ENCODE measurements at places on chromosomes 5 and 9.

GRCh38 chr5:52579391-52579790, 208.3 kb upstream of the ITGA1 start:
- DNase-seq, result no peak

GRCh38 chr5:133444711-133445110, 167.6 kb downstream of the FSTL4 start:
- DNase-seq, result no peak

DNA sequence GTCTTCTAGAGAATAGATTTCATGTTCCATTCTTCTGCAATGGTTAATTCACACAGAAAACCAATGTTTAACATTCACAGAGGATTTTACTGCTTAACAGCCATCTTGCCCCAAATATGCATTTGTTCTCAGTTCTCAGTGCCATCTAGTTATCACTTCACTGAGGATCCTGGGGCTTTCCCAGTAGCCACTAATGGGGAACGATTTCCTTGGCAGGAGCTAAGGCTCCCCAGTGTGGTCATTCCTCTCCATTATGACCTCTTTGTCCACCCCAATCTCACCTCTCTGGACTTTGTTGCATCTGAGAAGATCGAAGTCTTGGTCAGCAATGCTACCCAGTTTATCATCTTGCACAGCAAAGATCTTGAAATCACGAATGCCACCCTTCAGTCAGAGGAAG, 3.4 kb downstream of the ERAP2 start:
- DNase-seq, result no peak

- DNase-seq, result no peak
Observed at GRCh38 chr9:134348404-134349155, 22.3 kb downstream of the RXRA start.

DNA sequence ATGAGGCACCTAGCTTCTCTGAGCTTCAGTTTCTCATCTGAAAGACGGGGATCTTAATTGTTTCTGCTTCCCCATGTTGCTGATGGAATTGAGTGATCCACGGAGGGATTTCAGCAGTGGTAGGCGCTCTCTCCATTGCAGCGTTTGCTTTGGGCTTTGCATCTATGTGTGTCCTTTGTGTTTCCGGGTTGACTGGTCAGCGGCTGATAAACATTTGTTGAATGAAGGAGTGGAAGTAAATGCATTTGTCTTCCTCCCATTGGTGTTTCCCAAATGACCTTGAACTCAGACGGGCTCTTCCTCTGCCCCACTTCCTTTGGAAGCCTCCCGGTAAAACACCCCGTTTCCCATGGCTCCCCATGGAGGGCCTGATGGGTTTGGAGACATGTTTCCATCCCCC, 117.2 kb downstream of the GAPVD1 start:
- no peak for DNase-seq

DNA sequence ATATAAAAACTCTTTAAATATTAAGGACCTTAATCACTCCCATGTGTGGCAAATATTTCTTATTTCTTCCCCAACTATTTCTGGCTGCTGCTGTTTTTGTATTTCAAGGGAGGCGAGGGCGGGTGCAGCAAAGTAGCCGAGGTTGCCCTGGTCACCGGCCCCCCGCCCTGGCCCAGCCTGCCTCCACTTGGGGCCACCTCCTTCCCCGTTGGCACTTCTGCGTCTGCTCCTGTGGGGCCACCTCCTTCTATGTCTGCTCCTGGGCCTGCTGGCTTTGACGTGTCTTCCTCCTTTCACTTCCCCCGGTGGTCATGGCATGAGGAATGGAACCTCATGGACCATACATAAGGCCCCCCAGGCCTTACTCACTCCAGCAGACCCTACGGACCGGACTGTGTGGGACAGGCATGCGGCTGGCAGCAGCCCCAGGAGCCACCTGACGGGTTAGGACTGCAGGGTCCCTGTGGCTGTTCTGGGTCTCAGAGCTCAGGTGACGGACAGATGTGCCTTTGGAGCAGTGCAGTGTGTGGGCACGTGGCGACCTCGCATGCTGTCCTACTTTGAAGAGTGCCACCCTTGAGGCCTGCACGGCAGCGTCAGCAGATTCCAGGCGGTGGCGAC, 5.8 kb upstream of the ENTPD8 start:
- DNase-seq, result no peak

- no peak for DNase-seq
Observed at GRCh38 chr5:133853646-133854365, 114.6 kb downstream of the C5orf15 start.

DNA sequence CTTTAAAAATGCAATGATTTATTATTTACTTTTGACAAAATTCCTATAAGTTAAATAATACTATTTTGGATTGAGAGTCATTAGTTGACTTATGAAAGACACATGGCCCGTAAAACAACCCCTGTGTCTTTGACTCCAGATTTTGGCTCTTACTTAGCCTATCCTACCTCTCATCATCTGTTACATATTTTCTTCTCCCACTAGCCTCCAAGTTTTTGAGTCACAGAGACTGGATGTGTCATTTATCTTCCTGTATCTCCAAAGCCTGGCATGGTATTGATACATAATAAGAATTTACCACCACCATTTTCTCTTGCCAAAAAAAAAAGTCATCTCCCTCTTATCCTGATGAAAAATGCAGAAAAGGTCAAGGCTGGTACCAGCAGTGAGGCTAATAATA, 99.9 kb downstream of the GABRB2 start:
- no peak for DNase-seq

DNA sequence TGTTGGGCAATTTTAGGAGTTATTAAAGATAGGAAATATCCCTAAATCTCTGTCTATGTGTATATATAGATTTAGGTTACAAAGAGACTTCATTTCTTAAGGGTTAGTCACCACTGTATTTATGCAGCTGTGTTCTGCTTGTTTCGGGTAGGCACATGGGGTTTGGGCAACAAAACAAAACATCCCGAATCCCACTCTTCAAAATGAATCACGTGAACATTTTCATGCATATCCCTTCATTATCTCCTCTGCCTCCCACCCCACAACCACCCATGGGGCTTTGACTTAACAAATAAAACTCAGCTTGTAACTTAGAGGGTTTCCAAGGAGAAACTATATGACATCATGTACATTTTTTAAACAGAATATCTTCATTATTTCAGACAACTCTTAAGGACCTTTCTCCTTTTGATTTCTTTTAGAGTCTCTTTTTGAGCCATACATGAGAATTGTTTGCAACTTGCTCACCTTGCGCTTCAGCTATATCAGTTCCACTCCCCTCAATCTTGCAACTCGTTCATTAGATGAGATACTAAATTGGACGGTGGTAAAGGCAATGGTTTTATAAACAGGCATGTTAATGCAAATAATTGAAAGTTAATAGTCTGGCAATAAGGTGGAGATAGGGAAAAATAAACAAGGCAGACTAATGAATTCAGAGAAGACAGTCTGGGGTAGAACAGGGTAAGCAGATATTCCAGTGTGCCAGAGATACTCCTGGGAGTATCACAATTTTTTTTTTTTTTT, 136.7 kb downstream of the CD180 start:
- DNase-seq, result no peak

DNA sequence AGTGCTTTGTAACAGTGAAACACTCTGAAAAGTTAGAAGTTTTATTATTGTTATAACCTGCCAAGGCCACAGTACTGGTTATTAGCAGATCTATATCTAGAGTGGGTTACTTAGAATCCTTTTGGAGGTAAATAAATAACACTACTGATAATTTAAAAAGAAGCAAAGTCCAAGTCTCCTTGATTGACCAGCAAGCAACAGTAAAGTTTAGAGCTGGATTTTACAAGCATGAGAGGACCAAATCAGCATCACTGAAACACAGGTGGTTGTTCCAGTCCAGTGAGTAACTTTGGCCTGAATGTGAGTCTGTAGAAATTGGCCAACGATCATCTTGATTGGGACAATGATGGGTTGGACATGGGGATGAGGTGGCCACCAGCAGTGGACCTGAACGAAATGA, 77.2 kb upstream of the AGXT2 start:
- DNase-seq, result no peak

GRCh38 chr5:170070556-170071412, 34.9 kb upstream of the FOXI1 start:
- DNase-seq, result peak; percentile 52

GRCh38 chr5:109034306-109034705, 286.6 kb downstream of the FER start:
- DNase-seq, result no peak

- no peak for DNase-seq
Observed at GRCh38 chr5:34751807-34752736, 86.9 kb upstream of the TTC23L start.

DNA sequence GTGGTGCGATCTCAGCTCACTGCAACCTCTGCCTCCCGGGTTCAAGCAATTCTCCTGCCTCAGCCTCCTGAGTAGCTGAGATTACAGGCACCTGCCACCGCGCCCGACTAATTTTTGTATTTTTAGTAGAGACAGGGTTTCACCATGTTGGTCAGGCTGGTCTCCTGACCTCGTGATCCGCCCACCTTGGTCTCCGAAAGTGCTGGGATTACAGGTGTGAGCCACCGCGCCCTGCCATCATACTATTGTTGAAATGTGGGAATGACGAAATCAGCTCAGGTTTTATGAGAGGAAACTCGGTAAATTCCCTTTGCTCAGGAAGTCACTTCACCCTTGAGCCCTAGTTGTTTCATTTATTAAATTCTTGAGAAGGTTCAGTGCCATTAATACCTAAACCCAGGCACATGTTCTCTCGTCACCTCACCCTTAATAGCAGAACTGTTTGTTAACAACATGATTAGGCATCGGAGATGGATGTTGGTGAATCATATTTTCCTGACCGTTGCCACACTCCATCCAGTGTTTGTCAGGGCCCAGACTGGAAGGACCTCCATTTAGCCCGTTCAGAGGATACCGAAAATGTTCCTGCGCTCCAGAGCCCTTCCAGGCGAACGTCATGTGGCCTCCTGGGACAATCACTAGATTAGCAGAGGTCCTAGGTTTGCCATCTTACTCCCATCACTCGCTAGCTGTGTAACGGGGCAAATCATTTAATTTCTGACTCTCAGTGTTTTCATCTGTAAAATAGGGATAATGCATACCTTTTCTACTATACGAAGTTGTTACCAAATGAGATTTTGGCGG, 20.0 kb upstream of the CREBRF start:
- no peak for DNase-seq

- no peak for DNase-seq
Observed at GRCh38 chr5:32531885-32532520, 53.4 kb upstream of the SUB1 start.

DNA sequence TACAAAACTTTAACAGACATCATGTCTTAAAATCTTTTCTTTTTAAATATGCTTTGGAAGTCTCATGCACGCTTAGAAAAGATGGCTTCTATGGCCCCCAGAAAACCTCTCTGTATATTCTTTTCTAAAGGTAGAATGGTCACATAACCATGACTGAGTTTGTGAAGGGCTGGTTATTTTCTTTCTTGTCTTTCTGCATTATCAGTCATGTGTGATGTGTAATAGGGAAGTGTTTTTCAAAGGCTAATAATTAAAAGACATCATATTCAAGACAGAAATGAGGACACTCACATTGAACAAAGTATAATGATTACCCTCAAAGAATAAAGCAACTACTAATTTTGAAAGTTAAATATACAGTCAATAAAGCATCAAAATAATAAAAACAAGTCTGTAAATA, 253.4 kb downstream of the TRPM3 start:
- no peak for DNase-seq

DNA sequence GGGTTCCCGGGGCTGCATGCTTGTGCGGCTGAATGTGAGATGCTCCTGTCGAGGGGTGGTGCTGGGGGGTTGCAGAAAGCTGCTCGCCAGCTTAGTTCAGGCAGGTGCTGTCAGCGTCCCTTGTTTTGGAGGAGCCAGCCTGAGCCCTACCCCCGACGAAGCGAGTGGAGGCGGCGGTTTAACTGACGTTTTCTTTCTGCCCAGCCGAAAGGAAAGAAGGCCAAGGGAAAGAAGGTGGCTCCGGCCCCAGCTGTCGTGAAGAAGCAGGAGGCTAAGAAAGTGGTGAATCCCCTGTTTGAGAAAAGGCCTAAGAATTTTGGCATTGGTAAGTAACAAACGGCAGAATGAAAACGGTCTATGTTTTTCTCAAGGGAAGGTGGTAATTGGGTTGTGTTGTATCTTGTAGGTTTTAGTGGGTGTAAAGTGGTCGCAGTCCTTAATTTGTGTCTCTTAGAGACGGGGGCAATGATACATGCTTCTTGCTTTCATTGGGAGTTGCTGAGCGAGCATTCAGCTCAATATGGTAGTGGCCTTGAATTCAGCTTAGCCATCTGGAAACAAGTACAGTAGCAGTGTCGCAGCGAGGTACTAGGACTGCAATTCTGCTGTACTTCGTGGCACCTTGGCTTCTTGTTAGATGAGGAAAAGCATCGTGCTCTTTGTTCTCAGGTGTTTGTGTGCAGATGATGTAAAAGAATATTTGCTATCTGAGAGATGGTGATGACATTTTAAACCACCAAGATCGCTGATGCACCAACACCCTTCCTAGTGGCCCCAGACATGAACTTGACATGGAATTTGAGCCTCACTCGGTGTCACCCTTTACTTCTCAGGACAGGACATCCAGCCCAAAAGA, 928 bp downstream of the RPL7A start:
- no peak for DNase-seq

- DNase-seq, result no peak
Observed at GRCh38 chr5:165325221-165325620, 1819.8 kb downstream of the MAT2B start.

DNA sequence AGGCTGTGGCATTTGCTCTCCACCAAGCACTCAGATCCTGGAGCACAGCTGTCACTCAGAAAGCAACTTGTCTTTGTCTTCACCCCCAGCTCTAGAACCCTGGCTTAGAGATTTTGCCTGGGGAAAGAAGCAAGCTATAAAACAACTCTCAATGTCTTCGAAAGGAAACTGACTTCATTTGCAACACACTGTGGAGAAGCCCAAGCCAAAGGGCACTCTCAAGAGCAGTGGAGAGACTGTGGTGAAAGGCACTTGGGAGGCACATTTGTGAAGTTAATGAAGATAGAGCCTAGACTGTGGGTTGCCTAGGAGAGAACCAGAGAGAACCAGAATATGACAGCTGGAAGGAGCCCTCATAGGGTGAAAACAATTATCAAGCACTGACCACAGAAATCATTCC, 103.4 kb downstream of the CFAP95 start:
- DNase-seq, result no peak

DNA sequence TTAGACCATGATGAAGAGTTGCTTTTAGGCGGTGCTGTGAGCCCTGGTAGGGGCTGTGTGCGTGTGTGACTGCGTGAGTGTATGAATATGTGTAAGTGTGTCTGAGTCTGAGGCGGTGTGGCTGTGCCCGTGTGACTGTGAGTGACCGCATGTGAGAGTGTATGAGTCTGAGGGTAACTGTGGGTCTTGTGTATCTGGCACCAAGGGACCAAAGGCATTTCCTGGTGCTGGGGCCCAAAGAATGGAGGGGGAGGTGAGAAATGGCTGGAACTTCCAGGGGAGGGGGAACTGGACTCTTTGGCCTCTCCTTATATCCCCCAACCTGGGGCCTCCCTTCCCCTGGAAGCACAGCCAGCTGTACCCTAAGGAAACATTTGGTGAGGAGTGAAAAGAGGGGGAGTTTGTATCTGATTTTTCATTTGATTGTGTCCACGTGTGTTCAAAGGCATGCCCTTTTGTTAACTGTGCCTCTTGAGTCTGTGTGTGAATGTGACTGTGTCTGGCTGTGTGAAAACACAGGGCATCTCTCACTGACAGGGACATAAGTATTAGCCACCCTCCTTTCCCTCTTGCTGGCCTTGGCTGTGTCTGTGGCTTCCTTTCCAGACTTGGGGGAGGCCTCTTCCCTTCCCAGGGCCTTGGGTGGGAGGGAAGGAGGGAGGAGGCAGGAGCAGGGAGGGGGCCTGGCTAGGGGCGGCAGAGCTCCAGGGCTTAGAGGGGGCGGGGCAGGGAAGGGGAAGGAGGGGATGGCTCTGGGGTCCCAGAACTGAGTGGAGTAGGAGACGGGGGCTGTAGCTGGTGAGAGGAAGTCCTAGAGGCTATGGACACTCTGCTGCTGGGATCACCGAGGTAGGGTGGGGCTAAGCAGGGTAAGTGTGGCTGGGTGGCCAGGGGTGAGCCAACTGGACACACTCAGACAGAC, 1.4 kb downstream of the IL11RA start:
- DNase-seq, result no peak

Measured in 8988T (cell line).